ENCODE measurements at places on chromosomes 4 and X.

GRCh38 chr4:155026715-155027114, 181.7 kb upstream of the NPY2R start:
- no peak for DNase-seq
- no peaks in the 10 kb centered on the region for H3K36me3 ChIP-seq
- H3K27ac ChIP-seq = no peak overlapping the region
- no peaks in the 10 kb centered on the region for H3K27me3 ChIP-seq

- no peak overlapping the region for H3K27ac ChIP-seq
- DNase-seq = no peak
- no peaks in the 10 kb centered on the region for H3K36me3 ChIP-seq
- H3K4me1 ChIP-seq = peaks cover 17% of the 10 kb centered on the region
- peaks cover 52% of the 10 kb centered on the region for H3K27me3 ChIP-seq
These were observed 14.6 kb downstream of the HAND2 start for GRCh38 chr4:173515458-173515857.

DNA sequence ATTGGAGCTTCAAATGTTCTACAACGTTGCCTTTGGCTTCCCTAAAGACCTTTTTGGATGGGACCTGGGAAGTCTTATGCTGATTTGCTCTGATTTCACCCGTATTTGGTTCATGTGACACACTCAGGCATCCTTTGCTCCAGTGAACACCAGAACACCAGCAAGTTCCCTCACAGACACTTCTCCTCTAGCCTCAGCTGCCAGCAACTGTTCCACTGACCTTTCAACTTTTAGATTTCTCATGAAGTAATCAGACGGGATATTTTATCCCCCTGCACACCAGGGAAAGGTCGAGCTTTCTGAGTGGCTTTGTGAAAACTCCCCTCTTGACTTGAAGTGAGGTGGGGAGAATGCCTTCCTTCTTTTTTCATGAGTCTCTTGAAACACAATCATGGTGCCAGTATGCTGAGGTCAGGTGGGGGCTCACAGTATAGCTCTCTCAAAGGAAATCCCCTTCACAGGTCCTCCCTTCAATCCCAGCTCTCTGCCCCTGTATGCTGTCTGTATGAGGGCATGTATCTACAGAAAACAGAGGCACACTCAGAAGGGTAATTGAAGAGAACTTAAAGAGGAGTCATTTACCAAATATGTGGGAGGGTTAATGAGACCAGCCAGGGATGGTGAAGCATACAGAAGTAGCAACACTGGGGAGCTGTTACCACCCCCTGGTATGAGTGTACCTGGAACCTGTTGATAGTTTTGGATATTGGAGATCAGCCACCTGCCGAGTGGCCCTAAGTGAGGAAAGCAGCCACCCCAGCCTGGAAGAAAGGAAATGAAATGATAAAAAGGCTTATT, 62.7 kb downstream of the FGFBP1 start:
- no peak overlapping the region for H3K27ac ChIP-seq
- no peaks in the 10 kb centered on the region for H3K4me1 ChIP-seq
- H3K4me3 ChIP-seq = no peak overlapping the region

- no peaks in the 10 kb centered on the region for H3K4me1 ChIP-seq
- H3K27me3 ChIP-seq = no peaks in the 10 kb centered on the region
- no peak overlapping the region for H3K4me3 ChIP-seq
- H3K27ac ChIP-seq = no peak overlapping the region
- no peaks in the 10 kb centered on the region for H3K36me3 ChIP-seq
- no peak for DNase-seq
These were observed 85.7 kb downstream of the CRLF2 start for GRCh38 chrX:1126738-1127137.

DNA sequence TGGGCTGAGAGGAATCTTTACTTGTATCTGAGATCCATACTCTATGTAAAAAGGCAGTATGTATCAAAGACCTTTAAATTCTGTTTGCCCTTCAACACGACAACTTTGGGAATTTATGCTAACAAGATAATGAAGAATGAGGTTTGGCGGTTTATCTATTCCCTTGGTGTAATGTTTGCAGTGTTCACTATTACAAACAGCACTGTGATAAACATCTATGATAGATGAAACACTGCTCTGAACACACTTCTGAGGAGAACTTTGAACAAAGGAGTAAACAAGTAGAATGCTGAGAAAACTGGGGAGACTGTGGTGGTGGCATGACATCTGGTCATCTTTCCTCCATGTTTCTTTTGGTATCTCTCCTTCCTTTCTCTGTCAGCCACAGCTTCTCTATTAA, 126.9 kb downstream of the PDE5A start:
- H3K4me1 ChIP-seq = no peaks in the 10 kb centered on the region
- no peaks in the 10 kb centered on the region for H3K27me3 ChIP-seq
- H3K27ac ChIP-seq = no peak overlapping the region

Measured in T-cell (primary cell).